ENCODE measurements at places on chromosomes 7 and 10.

GRCh38 chr10:86345859-86346798 lies 20.5 kb downstream of the GRID1 start:
- DNase-seq = no peak

GRCh38 chr10:34256216-34256615 lies 558.9 kb downstream of the PARD3 start:
- DNase-seq = no peak

DNA sequence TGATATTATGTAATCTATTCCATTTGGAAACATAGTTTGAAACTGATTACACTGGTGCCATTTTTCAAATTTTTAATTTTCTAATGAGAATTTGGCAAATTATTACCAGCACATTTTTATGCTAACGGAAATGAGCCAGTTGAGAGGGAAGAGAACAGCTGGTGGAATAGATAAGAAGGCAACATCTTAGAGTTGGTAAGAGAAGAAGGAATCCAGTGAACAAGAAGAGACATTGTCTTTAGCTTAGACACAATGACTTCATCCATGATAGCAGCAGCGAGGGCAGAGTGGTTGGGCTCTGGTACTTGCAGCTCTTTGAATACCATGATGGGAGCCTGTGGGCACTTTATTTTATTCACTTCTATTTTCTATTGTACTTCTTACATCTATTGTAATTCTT lies 89.6 kb downstream of the CHRM2 start:
- DNase-seq = no peak

DNA sequence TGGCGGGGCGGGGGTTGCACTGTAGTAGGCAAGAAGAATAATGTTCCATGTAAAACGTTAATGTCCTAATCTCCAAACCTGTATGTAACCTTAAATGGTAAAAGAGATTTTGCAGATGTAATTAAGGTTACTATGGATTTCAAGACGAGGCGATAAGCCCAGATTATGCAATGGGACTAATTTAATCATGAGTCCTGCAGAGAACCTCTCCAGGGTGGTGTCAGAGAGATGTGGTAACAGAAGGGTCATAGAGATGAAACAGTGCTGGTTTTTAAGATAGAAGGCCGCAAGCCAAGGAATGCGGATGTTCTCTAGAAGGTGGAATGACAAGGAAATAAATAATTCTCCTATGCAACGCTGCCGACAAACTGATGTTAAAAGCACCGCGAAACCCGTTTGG lies 57.1 kb downstream of the UBE3C start:
- DNase-seq = no peak

GRCh38 chr7:33601101-33601500 lies 304.2 kb upstream of the BMPER start:
- no peak for DNase-seq

- DNase-seq = no peak
Observed at GRCh38 chr10:6465854-6466601, 114.0 kb downstream of the PRKCQ start.

Data from CD14-positive monocyte (primary cell).